CD4-positive, alpha-beta T cell (primary cell): ENCODE measurements at places on chromosomes 13 and 19.

DNA sequence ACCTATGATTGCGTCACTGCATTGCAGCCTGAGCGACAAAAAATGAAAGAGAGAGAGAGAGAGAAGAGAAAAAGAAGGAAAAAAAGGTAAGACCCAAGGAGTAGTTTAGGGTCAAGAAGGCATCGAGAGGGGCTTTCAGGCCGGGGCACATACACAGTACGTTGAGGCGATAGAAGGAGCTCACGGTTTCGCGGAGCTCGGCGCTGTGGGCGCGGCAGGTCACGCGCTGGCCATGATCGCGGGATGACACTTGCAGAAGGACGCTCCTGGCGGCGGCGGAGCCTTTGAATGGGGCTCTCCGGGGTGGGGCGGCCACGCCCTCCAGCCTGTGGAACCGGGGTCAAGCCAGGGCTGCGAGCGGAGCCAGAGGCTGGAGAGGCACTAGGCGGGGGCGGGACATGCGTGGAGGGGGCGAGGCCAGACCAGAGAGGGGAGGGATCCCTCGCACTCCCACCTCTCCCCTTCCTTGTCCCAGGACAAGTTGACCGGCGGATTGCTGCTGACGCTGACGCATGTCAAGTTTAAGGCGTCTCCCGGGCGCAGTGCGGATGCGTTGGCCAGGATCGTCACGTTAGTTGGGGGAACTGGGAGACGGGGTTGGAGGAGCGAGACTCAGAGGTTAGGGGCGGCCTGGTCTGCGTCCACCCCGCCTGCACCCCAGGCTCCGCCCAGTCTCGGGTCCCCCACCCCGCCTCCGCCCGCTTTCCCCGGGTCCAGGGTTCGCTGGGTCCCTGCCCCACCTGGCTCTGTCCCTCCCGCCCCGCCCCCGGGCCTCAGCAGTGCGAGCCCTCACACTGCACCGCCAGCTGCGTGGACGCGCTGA is 6.9 kb downstream of the NPHS1 start:
- DNase-seq: no peak

GRCh38 chr13:51981355-51981754 is 29.9 kb downstream of the ATP7B start:
- no peak for DNase-seq

- DNase-seq: peak; percentile 79
Measured at GRCh38 chr19:51904331-51905165, at the start of gene ZNF649. Gene ZNF649, minus strand, starts transcription at chr19:51905017. Its CDS starts 4,910 bp downstream, at chr19:51900107.

DNA sequence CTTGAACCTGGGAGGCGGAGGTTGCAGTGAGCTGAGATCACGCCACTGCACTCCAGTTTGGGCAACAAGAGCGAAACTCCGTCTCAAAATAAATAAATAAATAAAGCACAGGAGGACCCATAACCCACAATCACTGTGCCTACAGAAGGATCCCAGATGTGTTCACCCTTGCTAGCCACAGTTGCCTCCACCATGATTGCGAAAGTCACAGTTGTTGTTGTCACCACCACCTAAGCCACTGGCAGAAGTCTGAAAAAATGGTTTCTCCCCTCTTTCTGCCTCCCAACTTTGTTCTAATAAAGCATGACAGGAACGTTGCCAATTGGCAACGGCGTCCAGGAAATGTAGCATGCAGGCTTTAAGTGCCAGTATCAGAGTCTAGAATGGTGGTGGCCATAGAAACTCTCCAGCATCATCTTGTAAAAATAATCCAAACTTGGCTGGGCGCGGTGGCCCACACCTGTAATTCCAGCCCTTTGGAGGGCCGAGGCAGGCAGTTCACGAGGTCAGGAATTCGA is 2.2 kb upstream of the EPS15L1 start:
- no peak for DNase-seq

DNA sequence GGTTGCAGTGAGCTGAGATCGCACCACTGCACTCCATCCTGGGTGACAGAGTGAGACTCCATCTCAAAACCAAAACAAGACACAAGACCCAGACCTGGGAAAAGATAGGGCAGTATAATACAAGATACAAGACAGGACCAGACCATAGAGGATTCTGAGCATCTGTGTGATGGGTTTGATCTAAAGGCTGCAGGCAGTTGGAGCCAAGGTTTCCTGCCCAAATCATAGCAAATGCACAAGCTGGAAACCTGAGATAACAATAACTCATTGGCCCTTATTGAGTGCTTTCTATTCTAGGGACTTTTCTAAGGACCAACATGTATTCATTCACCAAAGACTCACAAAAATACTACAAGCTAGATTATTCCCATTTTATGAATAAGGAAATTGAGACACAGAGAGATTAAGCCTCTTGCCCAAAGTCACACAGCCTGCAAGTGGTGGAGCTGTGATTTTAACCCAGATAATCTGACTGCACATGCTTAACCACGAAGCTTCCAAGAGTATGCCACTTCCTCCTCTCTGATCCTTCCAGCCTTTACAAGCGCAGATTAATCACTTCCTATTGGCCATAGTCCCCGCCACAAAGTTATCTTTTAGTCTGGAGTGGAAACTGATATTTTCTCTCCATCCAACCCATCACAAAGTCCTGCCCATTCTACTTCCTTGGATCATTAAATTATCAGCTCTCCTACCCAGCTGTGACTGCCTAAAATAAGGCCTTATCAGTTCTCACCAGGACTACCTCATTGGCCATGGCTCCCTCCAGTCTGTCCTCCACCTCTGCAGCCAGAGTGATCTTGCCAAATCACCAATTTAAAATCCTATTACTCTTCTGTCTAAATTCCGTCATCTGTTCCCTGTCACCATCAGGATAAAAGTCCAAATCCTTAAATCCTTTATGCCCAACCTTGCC is 147.2 kb downstream of the FLT1 start:
- no peak for DNase-seq

DNA sequence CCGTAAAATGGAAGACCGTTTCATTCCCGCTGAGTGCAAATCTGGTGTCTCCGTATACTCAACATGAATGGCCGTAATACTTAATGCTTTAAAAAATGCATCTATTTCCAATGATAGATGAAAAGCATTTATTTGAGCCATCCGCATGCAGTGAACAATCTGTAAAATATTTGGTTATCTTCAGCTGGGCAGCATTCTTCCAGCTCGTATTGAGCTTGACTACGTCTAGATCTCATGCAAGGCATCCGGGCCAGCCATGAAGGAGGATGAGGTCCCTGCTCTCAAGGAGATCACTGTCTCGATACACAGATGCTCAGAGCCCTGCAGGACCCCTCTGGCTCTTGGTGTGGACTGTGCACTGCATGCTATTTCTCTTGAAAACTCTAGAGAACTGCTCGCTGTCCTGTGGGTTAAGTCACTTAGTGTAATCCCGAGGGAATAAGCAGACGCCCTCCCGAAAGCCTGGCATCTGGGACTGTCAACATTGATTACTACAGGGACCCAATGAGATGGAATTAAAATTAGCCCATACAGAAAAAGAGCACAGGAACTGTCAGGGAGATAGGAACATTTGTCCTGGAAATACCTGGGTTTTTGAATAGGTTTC is 112.4 kb upstream of the RNF113B start:
- no peak for DNase-seq
